Large intestine (tissue), 12 donors: ENCODE measurements at places on chromosomes 16 and 17. TPM values are rescaled to one million over a fixed set of nuclear protein-coding genes. Genes with fewer than 3 reads are reported as not detected.
A peak's percentile ranks its signal among the peaks of the same experiment; 100 is the strongest.

DNA sequence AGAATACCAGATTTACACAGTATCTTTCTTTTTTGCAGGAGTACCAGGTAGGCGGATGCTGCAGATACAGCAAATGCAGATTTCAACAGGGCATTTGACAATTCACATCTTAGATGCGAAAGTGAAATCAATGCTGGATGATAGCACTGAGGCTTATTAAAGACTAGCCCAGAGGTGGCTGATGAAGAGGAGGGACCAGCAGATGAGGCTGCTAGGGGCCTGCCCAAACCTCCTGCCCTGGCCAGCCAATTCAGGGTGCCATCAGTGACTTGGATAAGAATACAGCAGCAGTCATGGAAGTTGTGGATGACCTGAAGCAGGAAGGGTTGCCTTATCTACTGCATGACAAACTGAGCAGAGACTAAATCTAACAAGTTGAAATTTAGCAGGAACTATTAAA, 1.5 kb upstream of the DYNC1LI2 start:
- no peak overlapping the region for H3K4me3 ChIP-seq
- DNase-seq: no peak
- H3K27ac ChIP-seq: no peak overlapping the region
- peaks cover 20% of the 10 kb centered on the region for H3K4me1 ChIP-seq
- no peaks in the 10 kb centered on the region for H3K27me3 ChIP-seq

- H3K4me3 ChIP-seq: no peak overlapping the region
- peaks cover 39% of the 10 kb centered on the region for H3K36me3 ChIP-seq
- no peak for DNase-seq
- no peaks in the 10 kb centered on the region for H3K4me1 ChIP-seq
- H3K27ac ChIP-seq: no peak overlapping the region
These were observed 15.5 kb downstream of the SNX11 start for GRCh38 chr17:48123111-48123510.

DNA sequence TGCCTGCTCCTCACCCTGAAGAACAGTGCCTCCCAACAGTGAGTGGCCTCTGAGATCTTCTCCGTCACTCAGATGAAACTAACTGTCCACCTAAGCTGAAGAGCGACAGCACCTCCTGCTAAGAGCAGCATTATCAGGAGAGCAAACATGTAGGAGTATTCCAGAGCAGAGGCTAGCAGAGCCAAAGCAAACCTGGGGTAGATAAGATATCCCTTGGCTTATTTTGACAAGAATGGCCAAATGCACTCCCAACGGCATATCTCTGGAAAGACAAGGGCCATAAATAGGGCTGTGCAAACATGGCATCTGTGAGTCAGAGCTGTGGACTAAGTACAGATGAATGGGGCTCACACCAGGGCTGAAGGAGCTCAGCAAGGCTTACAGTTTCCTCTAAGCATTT, 96.3 kb downstream of the NDEL1 start:
- H3K27ac ChIP-seq: peak overlapping the region; percentile 65
- H3K36me3 ChIP-seq: peaks cover 55% of the 10 kb centered on the region
- H3K27me3 ChIP-seq: no peaks in the 10 kb centered on the region

DNA sequence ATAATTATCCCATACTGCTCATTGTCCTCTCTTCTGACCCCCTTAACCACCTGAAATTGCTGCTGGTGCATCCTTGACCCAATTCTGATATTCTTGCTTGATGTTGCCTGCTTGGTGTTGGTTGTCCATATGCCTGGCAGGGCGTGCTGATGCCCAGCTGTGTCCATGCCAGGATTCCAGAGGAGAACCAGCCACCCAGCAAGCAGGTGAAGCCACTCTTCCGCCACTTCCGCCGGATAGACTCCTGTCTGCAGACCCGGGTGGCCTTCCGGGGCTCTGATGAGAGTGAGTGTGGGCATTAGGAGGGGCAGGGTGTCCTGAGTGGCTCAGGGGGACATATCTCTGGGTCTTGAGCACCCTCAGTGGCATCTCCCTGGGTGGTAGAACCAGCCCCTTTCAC, 11.4 kb downstream of the RAPGEFL1 start:
- DNase-seq: no peak
- H3K4me3 ChIP-seq: no peak overlapping the region
- H3K4me1 ChIP-seq: peaks cover 10% of the 10 kb centered on the region
- H3K27me3 ChIP-seq: no peaks in the 10 kb centered on the region
- H3K27ac ChIP-seq: no peak overlapping the region

DNA sequence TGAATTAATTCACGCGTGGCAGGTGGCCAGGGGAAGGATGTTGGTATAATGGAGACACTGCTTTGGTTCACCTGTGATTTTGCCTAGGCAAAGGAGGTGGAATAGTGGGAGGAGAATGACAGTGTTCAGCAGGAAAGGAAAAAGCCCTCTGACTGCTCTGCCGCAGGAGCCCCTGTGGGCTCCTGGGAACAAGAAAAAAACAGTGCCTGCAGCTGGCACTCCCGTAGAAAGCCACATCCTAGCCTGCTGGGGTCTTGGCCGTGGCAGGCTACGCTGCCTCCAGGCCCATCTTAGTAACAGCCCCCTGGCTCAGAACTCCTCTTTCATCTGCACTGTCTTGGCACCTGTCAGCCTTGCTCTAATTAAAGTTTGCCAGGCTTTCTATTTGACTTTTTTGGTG, 20.6 kb downstream of the ADORA2B start:
- no peaks in the 10 kb centered on the region for H3K27me3 ChIP-seq
- no peak for DNase-seq
- H3K4me3 ChIP-seq: no peak overlapping the region

DNA sequence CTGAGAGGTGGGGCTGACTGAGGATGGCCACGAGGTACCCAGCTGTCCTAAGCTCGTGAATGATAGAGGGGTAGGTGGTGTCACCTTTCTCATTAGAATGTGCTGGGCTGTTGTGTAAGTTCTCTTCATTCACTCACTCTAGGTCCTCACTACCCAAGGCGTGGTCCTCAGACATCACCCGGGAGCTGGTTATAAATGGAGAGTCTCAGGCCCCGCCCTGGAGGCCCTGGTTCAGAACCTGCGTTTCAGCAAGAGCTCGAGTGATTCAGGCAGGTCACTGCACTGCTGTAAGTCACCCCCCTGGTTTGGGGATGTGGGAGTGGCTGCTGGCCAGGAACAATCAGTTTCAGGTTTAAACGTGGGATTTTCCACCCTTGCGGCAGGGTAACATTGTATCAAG, 139.8 kb downstream of the FOXL1 start:
- H3K4me1 ChIP-seq: no peaks in the 10 kb centered on the region
- no peak overlapping the region for H3K4me3 ChIP-seq
- H3K27ac ChIP-seq: no peak overlapping the region
- peaks cover 3% of the 10 kb centered on the region for H3K27me3 ChIP-seq
- H3K36me3 ChIP-seq: no peaks in the 10 kb centered on the region

DNA sequence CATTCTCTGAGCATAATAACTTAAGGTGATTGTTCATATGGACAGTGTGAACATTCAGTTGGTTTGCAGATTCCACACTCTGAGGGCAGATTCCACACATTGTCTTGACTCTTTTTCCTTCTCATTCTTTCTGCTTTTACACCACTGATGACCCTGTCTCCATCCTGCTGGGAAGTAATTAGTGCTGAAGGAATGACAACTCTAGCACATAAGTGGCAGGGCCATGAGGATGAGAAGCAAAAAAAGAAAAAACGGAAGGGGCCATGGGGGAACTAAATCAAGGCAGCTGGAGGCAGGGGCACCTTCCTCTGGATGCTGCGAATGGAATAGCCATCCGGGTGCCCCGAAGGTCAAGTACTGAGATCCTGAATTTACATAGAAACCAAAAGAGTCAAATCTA, 944.0 kb downstream of the KCNJ2 start:
- H3K4me1 ChIP-seq: no peaks in the 10 kb centered on the region
- DNase-seq: no peak
- H3K27ac ChIP-seq: no peak overlapping the region
- H3K4me3 ChIP-seq: no peak overlapping the region
- no peaks in the 10 kb centered on the region for H3K36me3 ChIP-seq

METTL26 gene
- 59.1 TPM for polyA plus RNA-seq

CACNG4 gene
- polyA plus RNA-seq: 5.1 TPM
